ENCODE measurements at places on chromosomes 7 and 10. TPM values are rescaled to one million over a fixed set of nuclear protein-coding genes. Genes with fewer than 3 reads are reported as not detected.

Gene OR2A5
- not detected for total RNA-seq

Gene CTAGE8
- total RNA-seq, result 0.71 TPM

Gene HOXA13
- not detected for total RNA-seq

Gene PTPRN2
- 3.0 TPM for total RNA-seq

Gene GPRIN2
- total RNA-seq, result not detected

Gene PLAC9
- total RNA-seq, result 59.4 TPM

Gene DRGX
- not detected for total RNA-seq

Gene C10orf90
- total RNA-seq, result not detected

Gene TRIL
- 9.4 TPM for total RNA-seq

Gene BMPER
- total RNA-seq, result 2.8 TPM

Gene MINDY4
- 16.7 TPM for total RNA-seq

Gene PNLIPRP2
- total RNA-seq, result not detected

Gene CDNF
- 0.45 TPM for total RNA-seq

Gene PNLIPRP1
- total RNA-seq, result not detected

Gene BMPR1A
- total RNA-seq, result 110 TPM

Gene CNNM1
- total RNA-seq, result 2.0 TPM

Gene MUC3A
- total RNA-seq, result not detected

Gene UNC5B
- 2.7 TPM for total RNA-seq

Gene KMT2C
- total RNA-seq, result 59.0 TPM

Gene PGAM2
- 1.8 TPM for total RNA-seq

Gene MBL2
- total RNA-seq, result not detected

Gene BTRC
- total RNA-seq, result 20.0 TPM

Gene LBX1
- total RNA-seq, result not detected

Gene HTRA1
- total RNA-seq, result 110 TPM

Gene CUBN
- 4.6 TPM for total RNA-seq

Gene CCDC7
- 72.3 TPM for total RNA-seq

Gene SLC13A4
- not detected for total RNA-seq

Gene VGF
- total RNA-seq, result 0.26 TPM

Gene RNLS
- 12.1 TPM for total RNA-seq

Gene DLX5
- not detected for total RNA-seq

Gene ASZ1
- not detected for total RNA-seq

Gene BBIP1
- 28.2 TPM for total RNA-seq

Gene FAM25C
- not detected for total RNA-seq

Gene VIPR2
- 14.1 TPM for total RNA-seq

Gene LIPA
- total RNA-seq, result 28.3 TPM

Gene MACC1
- 0.13 TPM for total RNA-seq

Gene EXOC6
- 34.9 TPM for total RNA-seq

Gene ZP3
- total RNA-seq, result 0.46 TPM

Gene WEE2
- not detected for total RNA-seq

Gene TFPI2
- 1.9 TPM for total RNA-seq

Gene DGKB
- 10.4 TPM for total RNA-seq

Gene ZNF425
- total RNA-seq, result 2.1 TPM

Gene ANKRD1
- 0.83 TPM for total RNA-seq

Gene PRSS37
- not detected for total RNA-seq

Gene ACSM6
- not detected for total RNA-seq

Gene UFSP1
- total RNA-seq, result 7.9 TPM

Gene PRLHR
- total RNA-seq, result 3.0 TPM

Gene STAG3
- total RNA-seq, result 0.13 TPM

Gene APBB1IP
- total RNA-seq, result 4.4 TPM

Gene IRF5
- total RNA-seq, result 14.5 TPM

Gene SPDYE11
- total RNA-seq, result not detected

All from esophagus muscularis mucosa (tissue), 4 donors.